ENCODE measurements at places on chromosomes 12 and 14.

- DNase-seq = no peak
Measured at GRCh38 chr14:30191639-30192279, 264.1 kb upstream of the PRKD1 start.

- no peak for DNase-seq
Measured at GRCh38 chr14:95519699-95520098, 3.2 kb upstream of the SYNE3 start.

GRCh38 chr12:60173224-60174170, 577.7 kb downstream of the SLC16A7 start:
- no peak for DNase-seq

DNA sequence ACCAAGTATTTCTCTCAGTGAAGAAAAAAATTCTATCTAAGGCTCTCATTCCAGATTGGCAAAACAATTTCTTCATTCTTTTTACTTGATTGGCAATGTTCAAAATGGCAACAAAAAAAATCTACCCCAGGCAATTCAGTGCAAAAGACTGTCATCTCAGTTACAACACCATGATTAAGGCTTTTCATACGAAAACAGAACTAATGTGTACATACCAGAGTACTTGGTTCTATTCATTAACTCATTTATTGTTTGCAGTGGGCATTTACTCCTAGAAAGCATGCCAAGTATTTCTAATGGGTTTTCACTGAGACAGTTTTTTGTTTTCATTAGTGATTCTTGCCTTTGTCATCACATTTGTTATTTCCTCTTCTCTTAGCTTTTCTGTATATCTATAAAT, 33.0 kb downstream of the DBX2 start:
- no peak for DNase-seq

DNA sequence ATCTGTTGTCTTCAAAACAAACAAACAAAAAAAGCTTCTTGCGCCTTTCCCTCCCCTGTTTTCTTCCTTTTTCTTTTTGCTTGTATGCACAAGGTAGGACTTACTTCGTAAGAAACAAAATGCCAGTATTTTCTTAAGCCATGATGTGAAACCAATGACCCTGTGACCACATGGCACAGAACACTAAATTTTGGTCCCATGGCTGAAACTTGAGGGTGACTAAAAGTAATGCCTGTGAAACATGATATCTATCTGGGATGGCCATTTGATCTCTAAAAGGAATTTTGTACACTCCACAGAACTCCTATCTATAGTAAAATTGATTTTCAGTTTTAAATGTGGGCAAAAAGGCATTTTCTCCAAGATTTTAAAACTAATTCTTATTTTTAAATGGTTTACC, 63.6 kb downstream of the PAPOLA start:
- no peak for DNase-seq

DNA sequence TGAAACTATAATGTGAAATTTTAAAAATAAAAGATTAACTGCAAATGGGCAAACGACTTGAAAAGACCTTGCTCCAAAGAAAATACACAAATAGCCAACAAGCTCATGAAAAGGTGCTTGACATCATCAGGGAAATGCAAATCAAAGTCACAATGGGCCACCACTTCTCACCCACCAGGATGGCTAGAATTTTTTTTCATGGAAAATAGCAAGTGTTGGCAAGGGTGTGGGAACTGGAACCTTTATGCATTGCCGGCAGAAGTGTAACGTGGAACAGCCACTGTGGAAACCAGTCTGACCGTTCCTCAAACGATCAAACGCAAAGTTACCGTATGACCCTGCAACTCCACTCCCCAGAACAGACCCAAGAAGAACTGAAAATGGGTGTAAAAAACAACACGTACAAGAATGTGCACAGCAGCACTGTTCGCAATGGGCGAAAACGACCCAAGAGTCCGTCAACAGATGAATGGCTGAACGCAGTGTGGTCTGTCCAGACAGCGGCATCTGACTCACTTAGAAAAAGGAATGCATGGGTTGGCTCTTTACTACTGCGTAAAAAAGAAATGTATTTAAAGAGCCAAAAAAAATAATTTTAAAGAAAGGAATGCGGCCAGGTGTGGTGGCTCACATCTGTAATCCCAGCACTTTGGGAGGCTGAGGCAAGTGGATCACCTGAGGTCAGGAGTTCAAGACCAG, 40.2 kb downstream of the SCARB1 start:
- no peak for DNase-seq

- no peak for DNase-seq
Measured at GRCh38 chr14:63713058-63713457, 14.8 kb downstream of the SGPP1 start.

DNA sequence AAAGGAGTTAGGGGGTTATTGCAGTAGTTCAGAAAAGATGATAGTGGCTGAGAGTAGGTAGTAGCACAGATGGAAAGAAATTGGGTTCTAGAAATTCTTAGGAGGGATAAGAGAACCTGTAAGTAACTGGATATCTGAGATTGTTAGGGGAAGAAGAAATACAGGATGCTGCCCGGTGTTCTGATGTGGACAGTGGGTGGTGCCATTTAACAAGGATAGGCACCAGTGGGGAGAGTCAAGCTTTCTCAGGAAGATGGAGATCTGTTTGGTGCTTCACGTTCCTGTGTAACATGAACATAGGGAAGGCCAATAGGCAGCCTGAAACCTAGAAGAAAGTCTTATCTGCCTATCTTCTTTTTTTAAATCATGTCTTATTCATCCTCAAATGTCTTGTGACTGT, 245.9 kb downstream of the NPAS3 start:
- peak; percentile 25 for DNase-seq

DNA sequence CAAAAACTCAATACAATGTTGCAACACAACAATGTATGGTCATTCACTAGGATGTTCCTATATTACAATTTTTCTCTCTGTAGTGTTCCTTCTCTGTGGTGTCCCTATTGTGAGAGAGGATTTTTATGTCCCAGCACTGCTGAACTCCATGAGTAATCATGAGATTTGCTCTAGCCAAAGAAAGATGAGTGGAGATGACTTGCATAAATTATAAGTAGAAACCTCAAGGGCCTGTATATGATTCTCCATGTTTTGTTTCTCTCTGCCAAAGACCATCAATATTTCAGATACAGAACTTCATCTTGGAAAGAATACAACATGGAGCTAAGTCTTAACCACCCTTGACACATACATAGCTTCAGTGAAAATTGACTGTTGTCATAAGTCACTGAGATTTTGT, 579.1 kb downstream of the TMTC2 start:
- DNase-seq = no peak

DNA sequence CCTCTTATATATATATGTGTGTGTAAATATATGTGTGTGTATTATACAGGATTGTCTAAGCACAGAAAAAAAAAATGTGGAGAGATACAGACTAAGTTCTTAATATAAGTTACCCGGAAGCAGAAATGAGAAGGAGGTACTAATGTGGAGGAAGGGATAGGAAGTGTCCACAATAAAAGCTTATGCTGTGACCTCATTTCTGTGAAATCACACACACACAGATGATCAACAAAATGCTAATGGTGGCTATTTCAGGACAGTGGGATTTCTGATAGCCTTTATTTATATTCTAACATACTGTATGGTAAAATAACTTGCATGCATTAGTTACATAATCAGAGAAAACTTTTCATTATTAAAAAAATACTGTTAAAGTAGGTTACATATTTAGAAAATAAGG, 8.5 kb upstream of the RAD51AP1 start:
- no peak for DNase-seq

- DNase-seq = no peak
Measured at GRCh38 chr12:98724384-98725155, 79.5 kb downstream of the APAF1 start.

- DNase-seq = no peak
Measured at GRCh38 chr14:56829151-56829550, 18.9 kb upstream of the OTX2 start.

Measured in SHP77 (cell line).